Glomerular endothelial cell (primary cell): ENCODE measurements at places on chromosomes 5 and 9. TPM values are rescaled to one million over a fixed set of nuclear protein-coding genes. Genes with fewer than 3 reads are reported as not detected.

- no peak for DNase-seq
Observed at GRCh38 chr9:3848445-3849114, 322.8 kb upstream of the RFX3 start.

DNA sequence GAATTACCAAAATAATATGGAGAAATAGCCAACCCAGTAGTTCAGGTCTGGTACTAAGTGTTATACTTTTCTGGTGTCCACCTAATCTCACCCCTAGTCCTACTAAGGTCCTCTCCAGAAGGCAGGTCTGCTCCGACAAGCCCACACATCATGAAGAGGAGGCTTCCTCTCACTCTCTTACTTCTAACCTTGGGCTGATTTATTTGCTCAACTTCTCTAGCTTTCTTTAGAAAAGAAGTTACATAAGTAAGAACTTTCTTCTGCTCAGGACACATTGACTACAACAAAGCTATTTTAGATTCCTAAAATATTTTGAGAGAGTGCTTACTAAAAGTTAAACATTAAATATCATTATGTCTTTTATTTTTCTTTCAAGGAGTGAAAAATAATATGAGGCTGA is 329.7 kb upstream of the NREP start:
- no peak for DNase-seq

DNA sequence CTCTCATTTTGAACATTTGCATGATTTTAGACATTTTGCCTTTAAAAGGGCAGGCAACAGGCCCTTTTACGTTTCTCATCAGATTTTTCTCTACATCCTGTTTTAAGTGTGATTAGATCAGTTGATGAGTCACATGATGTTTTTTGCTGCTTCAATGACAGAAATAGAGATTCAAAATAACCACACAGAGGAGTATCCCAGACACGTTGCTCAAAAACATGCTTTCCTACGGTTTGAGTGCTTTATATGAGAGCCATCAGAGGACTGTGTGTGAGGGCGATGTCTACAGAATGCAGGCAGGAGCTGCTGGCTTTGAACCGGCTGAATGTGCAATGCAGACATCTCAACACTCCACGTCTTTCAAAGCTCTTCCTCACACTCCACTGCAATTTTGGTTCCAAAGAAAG is 42.1 kb downstream of the OTULIN start:
- DNase-seq: no peak

DNA sequence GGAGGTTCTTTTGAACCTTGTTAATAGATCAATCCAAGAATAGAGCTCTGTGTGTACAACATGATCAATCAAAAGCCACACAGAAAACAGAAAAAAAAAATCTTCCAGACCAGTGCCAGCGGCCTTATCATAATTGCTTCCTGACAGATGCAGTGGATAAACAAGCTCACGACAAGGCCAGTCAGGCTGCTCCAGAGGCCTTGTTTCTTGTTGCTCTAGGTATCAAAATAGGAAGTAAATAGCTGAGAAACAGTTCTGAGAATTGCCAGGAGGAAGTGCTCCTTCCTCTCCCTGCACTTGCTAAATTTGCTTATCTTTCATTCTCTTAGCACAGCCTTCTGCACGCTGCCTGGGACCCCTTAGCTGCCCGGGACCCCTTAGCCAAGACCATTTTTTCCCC is 199.0 kb upstream of the TARS1 start:
- peak; percentile 88 for DNase-seq

DNA sequence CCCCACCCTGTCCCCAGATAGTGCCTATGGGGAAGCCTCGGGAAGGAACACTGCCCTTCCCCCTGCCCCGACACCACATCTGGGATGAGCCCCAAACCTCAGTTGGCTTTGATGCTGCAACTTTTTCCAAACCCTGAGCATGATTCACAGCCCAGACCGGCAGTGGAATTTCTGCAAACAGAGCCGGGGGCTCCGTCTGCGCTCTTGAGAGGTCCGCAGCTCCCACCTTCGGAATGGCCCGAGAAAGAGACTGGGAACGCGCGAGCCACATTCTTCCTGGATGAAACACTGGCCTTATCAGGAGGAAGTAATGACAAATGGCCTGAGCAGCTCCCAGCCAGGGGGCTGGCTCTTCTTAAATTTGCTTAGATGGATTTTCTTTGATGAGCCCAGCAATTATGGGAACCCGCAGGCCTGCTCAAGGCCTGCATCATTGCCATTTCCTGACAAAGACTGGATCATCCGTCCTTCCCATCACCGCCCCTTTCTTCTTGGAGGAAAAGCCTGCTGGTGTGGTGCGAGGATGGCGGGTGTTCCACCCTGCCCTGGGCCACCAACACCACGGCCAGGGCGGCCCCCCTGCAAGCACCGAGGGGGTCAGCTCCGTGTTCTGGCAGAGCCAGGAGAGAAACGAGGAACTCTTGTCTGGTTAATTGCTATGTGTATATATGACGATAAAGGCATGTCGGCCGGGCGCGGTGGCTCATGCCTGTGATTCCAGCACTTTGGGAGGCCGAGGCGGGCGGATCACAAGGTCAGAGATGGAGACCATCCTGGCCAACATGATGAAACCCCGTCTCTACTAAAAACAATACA is 38.8 kb upstream of the COL5A1 start:
- DNase-seq: peak; percentile 45

DNA sequence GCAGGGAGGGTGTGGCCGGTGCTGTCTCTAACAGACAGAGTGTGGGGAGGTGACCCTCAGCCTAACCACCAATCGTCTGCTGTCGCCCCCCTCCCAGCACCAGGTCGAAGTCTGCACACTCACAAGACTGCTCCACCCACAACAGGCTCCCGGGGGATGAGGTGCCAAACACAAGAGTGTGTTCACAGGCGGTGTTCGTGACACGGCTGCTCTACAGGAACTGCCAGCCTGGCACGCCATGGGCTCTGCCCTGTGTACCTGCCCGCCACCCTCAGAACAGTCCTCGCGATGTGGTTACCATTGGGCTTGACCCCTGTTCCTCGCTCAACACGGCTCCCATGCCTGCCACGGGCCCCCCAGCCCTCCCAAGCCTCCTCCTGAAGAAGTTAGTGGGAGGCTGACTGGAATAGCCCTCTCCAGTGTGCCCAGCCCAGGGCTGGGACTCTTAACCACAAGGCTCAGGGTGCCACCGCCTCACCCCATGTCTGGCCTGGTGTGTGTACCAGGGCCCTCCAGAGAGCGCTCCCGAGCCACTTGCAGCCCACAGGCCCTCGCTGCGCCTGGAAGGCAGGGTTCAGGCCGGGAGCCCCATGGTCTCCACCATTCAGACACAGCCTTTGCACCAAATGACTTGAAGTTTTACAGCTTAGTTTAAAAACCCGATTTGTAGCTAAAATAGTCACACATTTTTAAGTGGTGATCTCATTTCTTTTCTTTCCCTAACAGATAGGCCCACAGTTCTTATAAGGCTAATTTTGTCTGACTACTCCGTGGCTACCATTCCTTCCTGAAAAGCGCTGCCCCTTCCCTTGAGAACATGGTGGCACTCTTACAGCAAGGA is 102.5 kb downstream of the CAMSAP1 start:
- no peak for DNase-seq

DNA sequence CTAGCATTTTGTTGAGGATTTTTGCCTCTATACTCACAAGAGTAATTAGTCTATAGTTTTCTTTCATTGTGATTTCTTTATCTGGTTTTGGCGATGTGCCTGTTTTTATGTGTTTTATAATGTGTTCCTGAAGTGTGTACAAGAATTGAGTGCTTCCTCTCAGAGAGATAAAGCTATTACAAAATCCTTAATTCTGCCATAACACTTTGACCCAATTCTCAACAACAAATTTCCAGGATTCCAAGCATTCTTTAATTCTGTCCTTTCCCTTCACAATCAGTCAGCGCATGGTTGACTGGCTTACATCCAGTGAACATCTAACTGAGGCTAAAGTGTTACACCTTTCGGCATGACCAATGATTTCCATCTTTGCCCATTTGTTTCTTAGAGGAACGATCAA is 282.9 kb upstream of the MVB12B start:
- DNase-seq: no peak

GRCh38 chr5:126376443-126376842 is 46.8 kb upstream of the GRAMD2B start:
- DNase-seq: no peak

- DNase-seq: peak; percentile 67
Observed at GRCh38 chr9:27333241-27334052, 36.5 kb upstream of the EQTN start.

FGF1 gene
- total RNA-seq: 0.82 and 1.5 TPM in 2 replicates

ANXA2R gene
- 4.1 and 11.2 TPM in 2 replicates for total RNA-seq

ABITRAM gene
- 7.7 and 14.3 TPM in 2 replicates for total RNA-seq

FAM120AOS gene
- total RNA-seq: 27.9 and 30.4 TPM in 2 replicates

PCDHAC2 gene
- not detected in 2 replicates for total RNA-seq

TEX48 gene
- total RNA-seq: not detected in 2 replicates

CCL21 gene
- total RNA-seq: 0.19 and 0.64 TPM in 2 replicates
